ENCODE measurements at places on chromosomes 11 and 22.

GRCh38 chr11:9687711-9688477 is 24.0 kb downstream of the SWAP70 start:
- no peak for DNase-seq

DNA sequence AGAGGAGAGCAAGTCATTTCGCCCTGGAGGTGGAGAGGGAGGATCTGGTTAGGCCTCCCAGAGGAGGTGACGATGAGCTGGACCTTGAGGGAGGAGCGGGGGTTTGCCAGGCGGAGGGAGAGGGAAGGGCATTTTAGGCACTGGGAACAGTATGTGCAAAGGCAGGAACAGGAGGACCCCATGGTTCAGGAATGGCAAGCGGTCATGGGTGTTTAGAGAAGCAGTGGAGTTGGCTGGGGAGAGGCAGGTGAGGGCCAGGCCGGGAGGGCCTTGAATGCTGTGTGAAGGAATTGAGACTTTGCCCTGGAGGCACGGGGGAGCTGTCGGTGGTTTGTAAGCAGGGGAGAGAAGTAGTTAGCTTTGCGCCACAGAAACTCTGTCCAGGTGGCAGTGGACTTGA is 10.3 kb downstream of the PRDM11 start:
- no peak for DNase-seq

DNA sequence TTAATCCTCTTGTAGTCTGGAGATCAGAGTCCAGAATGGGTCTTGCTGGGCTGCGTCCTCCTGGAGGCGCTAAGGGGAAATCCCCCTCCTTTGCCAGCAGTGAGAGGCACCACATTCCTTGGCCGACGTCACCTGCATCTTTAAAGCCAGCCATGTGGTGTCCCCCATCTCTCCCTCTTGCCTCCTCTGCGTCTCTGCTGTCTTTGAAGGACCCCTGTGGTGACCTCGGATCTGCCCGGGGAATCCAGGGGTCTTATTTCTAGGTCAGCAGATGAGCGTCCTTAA is 27.2 kb upstream of the PARVB start:
- no peak for DNase-seq

DNA sequence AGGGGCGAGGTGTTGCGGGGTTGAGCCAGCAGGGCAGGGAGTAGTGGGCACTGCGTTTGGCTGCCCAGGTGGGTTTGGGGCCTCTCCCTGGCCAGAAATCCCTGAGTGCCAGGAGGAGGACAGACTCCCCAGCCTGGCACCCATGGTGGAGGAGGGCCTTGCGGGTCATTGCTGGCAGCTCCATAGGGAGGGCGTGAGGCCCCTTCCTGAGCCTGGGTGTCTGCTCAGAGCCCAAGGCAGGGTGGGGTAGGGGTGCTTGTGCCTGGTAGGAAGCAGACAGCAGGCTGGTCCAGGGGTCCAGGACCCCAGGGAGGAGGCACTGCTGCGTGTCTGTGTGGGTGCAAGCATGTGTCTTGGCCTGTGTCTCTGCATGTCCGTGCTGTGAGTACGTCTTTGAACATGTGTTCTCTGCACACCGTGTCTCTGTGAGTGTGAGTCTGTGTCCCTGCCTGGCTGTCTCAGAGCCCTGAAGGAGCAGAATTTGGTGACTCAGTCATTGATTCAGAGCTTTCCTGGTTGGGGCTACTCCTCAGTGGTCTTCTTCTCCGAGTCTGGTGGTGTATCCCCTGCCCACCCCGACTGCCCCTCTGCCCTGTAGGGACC is 3.9 kb downstream of the TSPAN4 start:
- no peak for DNase-seq

- no peak for DNase-seq
These were observed 730.3 kb downstream of the BRD1 start for GRCh38 chr22:49097171-49097925.

DNA sequence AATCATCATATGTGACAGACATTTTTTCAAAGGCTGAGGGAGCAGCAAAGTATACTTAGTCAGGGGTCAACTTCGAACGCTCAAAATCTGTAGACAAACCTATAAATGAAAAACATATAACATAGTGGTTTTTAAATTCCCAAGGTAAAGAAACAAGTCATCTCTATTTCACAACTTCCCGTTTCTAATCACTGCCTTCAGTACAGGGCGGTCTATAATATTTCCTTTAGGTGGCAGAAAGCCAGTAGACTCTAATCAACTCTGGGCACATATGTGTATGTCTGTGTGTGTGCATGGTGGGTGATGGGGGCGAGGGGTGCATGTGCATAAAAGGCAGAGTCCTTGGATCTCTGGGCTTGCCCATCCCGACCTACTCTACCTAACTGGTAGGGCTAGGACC is 55.0 kb upstream of the ARFGAP3 start:
- no peak for DNase-seq

DNA sequence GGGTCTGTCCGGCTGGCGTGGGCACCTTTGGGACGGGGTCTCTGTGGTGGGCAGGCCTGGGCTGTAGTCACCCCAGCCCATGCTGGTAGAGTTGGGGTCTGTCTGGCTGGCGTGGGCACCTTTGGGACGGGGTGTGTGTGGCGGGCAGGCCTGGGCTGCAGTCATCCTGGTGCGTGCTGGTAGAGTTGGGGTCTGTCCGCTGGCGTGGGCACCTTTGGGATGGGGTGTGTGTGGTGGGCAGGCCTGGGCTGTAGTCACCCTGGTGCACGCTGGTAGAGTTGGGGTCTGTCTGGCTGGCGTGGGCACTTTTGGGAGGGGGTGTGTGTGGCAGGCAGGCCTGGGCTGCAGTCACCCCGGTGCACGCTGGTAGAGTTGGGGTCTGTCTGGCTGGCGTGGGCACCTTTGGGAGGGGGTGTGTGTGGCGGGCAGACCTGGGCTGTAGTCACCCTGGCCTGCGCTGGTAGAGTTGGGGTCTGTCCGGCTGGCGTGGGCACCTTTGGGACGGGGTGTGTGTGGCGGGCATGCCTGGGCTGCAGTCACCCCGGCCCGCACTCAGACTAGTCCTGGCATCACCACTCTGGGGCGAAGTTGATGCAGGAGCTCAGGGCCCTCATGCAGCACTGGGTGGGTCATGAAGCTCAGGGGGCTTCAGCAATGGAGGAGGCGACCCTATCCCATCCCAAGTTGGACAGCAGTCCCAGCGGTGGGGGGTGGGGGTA is 19.3 kb downstream of the PRR33 start:
- DNase-seq, result no peak

- no peak for DNase-seq
These were observed 6.7 kb upstream of the SEPTIN5 start for GRCh38 chr22:19707347-19708290.

- DNase-seq, result no peak
These were observed 3.9 kb downstream of the SCGB2A2 start for GRCh38 chr11:62273789-62274275.

DNA sequence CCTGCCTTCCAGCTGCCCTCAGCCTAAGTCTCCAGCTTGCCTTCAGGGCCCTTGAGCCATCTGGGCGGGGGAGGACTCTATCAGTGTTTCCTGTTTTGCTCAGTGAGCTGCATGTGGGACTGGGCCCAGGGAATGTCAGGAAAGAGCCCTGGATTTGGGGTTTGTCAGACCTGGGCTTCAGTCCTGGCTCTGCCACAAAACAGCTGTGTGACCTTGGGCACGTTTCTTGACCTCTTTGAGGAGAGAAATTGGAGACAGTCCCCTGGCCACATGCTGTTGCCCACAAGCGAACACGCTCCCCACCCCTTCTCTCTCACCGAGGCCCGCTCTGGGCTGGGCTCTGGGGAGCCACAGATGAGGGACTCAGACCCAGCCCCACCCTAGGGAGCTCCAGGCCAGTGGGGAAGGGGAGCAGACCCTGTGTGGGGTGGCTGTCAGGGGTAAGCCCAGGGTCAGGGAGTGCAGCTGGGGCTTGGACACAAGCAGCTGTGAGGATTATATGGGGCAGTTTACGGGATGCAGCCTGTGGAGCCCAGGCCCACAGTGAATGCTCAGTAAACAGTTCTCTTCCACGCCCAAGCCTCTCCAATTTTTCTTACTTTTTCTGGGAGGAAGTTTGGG is 12.3 kb downstream of the MYO7A start:
- DNase-seq, result no peak

GRCh38 chr11:59255281-59255680 is 42.6 kb upstream of the MPEG1 start:
- DNase-seq, result no peak

DNA sequence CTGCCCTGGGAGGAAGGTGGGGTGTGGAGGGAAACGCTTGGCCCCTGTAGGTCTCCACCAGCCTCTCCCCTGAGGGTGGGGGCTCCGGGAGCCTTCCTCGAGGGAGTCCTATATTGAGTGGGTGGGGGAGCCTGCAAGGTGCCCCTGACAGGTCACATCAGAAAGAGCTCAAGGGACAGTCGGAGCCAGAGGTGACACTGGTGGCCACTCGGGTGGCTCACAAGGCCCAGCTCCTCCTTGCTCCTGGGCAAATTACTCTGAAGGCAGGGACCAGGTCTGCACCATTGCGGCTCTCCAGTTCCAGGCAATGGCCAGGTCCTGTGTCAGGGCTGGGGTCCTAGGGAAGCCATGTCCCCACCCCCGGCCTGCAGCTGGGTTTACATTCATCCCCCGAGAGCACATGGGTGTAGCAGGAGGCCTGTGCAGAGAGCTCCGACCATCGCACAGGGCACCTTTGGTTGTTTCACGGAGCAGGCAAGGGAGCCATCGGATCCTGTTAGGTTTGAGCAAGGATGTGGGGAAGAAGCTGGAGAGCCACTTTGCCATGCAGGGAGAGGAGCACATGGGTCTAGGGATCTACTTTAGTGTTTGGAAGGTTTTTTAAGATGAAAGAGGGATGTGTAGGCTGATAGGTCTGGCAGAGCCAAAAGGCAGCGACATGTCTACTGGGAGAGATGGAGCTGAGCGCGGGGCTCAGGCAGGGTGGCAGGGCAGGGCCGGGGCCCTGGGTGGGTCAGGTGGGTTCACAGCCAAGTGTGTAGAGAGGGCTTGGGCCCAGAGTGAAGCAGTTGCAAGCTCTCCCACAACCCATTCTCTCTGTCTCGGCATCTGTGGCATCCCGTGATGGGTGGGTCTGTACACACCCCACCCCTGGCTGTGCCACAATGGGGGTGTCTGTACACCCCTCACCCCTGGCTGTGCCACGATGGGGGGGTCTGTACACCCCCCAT is 14.8 kb downstream of the CCND1 start:
- no peak for DNase-seq

DNA sequence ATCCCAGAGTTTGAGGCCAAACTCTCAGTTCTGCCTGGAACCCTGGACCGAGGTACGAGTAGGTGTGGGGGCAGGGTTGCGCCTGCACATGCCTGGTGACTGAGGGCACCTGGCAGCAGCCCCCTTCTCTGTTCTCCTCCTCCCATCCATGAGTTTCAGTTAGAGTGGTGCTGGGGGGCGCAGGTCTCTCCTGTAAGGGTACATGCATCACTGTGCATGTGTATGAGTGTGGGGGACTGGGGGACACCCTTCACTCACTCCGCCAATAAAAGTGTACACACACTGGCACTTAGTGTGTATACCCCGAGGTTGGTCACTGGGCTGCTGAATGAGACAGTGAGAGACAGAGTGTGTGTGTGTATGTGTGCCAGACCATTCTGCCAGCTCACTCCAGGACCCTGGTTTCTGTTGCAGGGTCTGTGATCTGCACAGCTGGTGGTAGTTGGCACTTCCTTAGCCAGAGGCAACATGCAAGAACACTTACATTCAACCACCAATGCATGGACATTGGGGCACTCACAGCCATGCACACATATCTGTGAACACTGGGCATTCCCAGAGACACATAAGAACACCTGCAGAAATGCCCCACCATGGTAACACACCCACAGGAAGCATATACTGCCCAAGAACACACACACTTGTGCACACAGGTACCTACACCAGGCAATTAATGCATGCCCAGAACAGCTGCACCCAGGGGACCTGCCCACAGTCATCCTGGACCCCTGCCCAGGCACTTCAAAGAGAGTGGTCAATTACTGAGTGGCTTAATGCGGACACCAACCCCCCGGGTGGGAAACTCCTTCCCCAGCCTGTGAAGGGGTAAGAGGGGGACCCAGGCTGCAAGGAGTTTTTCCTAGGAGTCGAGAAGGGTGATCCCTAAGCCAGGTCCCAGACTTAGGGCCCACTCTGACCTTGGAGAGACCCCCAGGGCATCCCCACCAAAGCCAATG is 1.2 kb upstream of the NRXN2 start:
- DNase-seq, result no peak

DNA sequence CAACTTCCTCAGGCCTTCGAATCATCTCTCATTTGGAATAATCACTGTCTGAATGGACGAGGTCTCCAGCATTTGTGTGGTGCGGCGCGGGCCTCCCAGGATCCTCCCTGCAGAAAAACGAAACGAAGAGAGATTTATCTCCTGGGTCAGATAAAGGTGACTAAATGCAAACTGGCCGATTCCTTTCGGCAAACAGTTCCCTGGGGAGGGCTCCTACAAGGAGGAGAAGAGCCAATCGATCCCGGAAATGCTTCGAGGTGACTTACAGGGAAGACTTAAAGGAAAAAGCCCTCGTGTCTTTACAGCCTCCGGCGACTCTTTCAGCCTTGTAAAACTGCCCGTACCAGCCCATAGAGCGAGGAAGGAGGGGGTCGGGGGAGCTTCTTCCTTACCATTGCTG is 126.5 kb downstream of the MIAT start:
- no peak for DNase-seq

DNA sequence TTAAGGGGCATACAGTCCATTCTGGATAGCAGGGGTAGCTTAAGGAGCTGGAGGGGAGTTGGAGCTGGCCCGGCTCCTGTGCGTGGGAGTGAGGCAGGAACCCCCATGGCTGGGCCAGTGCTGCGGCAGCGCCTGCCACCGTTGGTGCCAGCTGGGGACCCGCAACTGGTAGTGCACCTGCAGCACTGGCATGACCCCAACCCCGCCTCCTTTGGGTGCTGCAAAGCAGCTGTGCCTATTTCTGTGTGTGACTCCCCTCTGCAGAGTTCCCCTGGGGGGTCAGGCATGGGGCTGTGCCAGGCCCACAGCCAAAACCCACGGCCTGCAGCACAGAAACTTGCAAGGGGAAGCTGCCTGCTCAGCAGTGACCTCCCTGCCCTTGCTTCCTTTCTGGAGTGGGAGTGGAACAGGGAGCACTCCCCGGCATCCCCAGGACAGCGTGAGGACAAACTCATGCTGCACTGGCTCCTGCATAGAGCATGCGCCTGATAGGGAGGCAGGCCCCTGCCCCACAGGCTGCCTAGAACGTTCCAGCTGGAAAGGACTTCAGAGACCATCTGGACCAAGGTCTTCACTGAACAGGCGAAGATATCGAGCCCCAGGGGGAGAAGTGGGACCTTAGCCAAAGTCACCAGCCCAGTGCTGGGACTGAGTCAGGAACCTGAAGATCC is 26.2 kb upstream of the RAB1B start:
- DNase-seq, result no peak

GRCh38 chr11:96021901-96022650 is 98.2 kb upstream of the MTMR2 start:
- no peak for DNase-seq

Data from NCI-H187 treated with DMSO at 0.1 percent for 48 hours (cell line).